Stimulated activated CD8-positive, alpha-beta memory T cell treated with anti-CD3 and anti-CD28 coated beads, Interleukin-15, amount 100 ng/mL, for 4 hours (primary cell): ENCODE measurements at places on chromosomes 12 and 14.

- DNase-seq: no peak
Measured at GRCh38 chr12:47860279-47860841, 40.7 kb upstream of the HDAC7 start.

- no peak for DNase-seq
Measured at GRCh38 chr12:14410841-14411569, 45.5 kb downstream of the ATF7IP start.

- DNase-seq: no peak
Measured at GRCh38 chr14:102046337-102047278, 40.2 kb downstream of the HSP90AA1 start.

DNA sequence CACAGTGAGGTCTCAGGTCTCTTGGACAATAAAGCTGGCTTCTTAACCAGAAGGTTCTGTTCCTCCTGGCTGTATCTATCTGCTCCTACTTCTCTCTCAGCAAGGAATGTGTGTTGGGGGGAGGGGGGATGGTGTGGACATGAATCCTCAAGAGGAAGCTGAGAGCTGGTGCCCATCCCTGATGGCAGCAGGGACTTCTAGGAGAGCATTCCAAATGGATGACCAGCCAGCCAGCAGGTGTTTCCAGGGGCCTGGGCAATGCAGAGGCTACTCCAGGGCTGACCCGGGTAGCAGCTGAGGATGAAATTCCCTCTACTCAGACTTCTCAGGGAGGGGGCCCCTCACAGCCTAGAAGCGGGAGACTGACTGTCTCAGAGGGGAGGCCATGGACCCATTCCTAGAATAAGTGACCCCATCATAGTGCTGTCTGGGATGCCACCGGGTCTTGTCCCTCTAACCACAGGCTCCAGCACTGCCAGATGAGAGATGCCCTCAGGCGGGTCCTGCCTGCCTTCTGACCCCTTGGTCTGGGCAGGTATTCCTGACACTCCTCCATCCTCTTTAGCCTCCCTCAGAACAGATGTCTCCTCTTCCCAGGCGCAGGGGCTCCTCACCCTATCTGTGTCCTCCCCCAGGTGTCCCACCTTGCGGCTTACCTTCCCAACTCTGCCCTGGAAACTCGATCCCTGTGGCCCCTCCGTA lies 1.2 kb downstream of the RAB15 start:
- no peak for DNase-seq

DNA sequence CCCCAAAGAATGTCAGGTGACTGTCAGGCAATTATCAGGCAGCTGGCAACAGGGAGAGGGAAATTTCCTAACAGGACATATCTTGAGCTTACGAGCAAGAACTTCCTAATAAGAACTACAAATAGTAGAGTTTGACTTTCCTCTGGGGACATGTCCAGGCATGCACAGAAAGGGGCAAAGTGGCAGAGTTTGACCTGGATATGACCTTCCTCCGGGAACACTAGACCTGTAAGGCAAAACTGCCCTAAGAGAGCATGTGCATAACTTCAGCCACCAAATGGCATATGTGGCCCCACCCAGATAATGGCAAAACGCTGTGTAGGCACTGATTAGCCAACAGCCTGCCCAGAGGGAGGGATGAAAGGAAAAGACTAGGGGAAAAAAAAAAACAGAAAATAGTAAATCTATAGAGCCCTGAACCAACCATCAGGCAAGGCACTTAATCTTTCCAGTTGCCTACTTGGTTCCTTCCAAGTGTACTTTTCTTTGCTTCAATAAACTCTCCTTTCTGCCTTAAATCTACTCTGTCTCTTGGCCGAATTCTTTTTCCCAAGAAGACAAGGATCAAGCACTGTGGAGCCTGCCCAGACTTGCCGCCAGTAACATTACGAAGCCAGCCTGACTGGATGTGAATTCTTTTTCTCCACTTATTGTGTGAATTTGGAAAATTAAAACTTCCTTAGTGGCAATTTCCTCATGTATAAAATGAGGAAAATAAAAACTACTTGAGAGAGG lies 164.1 kb downstream of the SPTSSA start:
- DNase-seq: no peak

- no peak for DNase-seq
Measured at GRCh38 chr14:40713387-40713786, 893.3 kb upstream of the LRFN5 start.

DNA sequence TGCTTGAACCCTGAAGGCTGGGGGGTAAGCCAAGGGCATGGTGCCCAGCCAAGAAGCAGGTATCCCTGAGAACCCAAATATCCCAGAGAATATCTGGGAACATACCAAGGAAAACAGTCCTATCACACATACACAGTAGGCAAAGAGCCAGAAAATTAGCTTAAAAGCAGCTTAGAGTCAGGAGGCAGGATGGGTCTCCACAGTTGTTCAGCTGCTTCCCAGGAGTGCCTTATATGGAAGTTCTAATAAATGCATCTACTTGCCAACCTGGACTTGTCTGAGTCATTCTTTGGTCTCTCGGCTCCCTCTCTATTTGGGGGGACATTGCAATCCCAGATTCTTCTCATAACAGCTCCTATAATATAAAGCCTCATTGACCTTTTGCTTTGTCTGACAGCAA lies 9.0 kb upstream of the GPR135 start:
- no peak for DNase-seq

DNA sequence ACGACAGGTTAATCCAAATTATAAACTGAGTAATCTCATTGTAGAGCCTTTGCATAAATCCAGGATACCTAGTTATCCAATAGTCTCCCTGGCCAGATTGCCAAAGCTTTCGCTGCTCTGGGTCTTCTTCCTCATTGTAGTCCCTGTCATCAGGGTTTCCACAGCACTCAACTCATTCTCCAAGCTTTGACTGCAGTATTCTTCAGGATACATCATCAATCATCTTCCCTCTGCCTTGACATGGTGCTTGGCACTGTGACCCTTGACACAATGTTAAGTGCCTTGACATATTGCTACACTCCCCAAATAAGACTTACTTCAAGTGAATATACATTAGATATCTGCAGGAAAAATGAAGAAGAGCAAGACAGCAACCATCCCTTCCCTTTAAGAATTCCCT lies 60.1 kb upstream of the RESF1 start:
- DNase-seq: no peak

GRCh38 chr12:26101350-26101734 lies 23.5 kb downstream of the BHLHE41 start:
- DNase-seq: no peak

DNA sequence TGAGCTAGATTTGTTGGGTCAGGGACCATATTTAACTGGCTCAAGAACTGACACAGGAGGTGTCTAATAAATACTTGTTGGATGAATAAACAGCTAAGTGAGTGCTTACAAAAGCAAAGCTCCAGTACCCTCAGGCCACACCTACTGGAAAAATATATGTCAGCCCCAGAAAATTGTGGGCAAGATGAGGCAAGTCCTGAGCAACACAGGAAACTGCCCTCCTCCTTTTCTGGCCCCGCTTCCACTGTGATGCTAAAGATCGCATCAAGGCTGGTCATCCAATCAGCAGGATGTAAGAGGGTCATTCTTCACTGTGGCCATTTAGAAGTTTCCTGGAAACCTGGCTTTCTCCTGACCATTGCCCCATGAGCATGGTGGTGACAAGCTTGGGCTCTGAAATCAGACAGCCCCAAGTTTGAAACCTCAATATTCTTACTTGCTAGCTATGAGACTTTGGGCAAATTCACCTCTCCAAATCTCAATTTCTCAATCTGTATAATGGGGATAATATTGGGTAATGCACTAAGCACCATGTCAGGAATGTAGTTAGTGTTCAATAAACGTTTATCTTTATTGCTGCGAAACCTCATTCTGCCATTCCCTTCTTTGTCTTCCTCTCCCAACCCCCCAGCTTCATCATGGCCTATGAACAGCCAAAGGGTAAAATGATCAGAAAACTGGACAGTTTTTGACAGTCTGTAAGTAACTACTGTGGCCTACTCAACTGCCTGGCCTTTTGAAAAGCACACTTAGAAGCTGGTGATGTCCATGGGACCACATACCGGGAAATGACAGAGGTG lies 139.3 kb upstream of the PZP start:
- DNase-seq: no peak

- DNase-seq: no peak
Measured at GRCh38 chr12:47835831-47836155, 16.1 kb upstream of the HDAC7 start.

DNA sequence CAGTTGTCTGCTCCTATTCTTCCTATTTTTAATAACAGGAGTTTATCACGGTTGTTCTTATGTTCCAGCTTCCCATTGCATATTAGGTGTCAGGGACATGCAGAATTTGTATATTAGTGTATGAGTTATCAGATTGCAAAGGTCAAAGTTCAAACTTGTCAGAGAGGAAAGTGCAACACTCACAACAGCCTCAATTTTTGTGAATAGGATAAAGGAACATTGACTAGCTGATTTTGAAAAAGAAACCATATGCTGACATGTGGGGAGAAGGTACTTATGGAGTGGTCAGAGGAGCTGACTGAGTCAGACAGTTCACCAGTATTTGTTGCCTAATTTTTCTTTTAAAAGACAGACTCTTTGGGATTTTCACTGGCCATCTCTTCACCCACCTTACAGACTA lies 222.1 kb downstream of the C12orf50 start:
- DNase-seq: no peak
